Stimulated activated CD8-positive, alpha-beta memory T cell treated with anti-CD3 and anti-CD28 coated beads, Interleukin-4, amount 100 ng/mL, for 24 hours (primary cell): ENCODE measurements at places on chromosomes 3 and 15.

- DNase-seq: no peak
These were observed 183.9 kb downstream of the TBC1D5 start for GRCh38 chr3:17558565-17558964.

- DNase-seq: no peak
These were observed 34.5 kb downstream of the PRICKLE2 start for GRCh38 chr3:64190517-64191515.

DNA sequence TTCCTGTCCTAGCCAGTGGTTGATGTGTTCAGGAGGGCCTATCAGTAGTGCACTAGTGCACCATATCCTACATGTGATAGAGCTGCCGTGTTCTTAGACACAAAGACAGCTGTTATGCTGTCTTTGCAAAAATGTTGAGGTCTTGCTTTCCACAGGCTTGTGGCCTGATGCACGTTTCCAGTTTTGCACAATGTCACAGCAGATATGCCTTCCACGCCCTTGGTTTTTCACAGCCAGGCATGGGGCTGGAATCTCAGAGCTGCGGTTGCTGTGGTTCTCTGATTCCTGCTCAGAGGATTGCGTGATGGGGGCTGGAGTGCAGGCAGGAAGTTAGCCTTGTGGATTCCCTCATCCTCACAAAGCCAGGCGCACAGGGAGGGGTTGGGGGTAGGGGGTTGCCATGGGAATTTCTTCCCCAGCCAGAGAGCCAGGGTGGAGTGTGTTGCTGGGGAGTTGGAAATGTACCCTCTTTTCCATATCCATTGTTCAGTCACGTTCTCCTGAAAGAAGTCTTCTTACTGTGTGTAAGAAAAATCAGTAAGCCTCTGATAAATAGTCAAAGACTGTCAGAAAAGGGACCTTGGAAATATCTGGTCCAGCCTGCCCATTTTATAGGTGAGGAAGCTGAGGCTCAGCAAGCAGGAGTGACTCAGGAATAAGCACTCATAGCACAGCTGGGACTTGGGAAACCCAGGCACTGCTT is 79.4 kb downstream of the SMAD3 start:
- DNase-seq: no peak

- DNase-seq: no peak
These were observed 59.2 kb upstream of the IL12A start for GRCh38 chr3:159929171-159930141.

- no peak for DNase-seq
These were observed 494.5 kb upstream of the RGMA start for GRCh38 chr15:93583552-93583951.
